Hair follicular keratinocyte (primary cell): ENCODE measurements at places on chromosomes 1 and 21. TPM values are rescaled to one million over a fixed set of nuclear protein-coding genes. Genes with fewer than 3 reads are reported as not detected.

ARHGAP30 gene
- total RNA-seq, result not detected in 2 replicates

MAB21L3 gene
- 0.84 TPM in 1 of 2 replicates, not detected in the other for total RNA-seq

PLA2G2D gene
- not detected in 2 replicates for total RNA-seq

UBL4B gene
- total RNA-seq, result not detected in 2 replicates

B4GALT2 gene
- 135 and 155 TPM in 2 replicates for total RNA-seq

KRTAP21-2 gene
- total RNA-seq, result not detected in 2 replicates

CELA2A gene
- not detected in 2 replicates for total RNA-seq

HOOK1 gene
- 5.0 and 5.2 TPM in 2 replicates for total RNA-seq

TMEM39B gene
- total RNA-seq, result 5.2 and 6.1 TPM in 2 replicates

STYXL2 gene
- not detected in 2 replicates for total RNA-seq

SELENBP1 gene
- total RNA-seq, result 1.6 and 2.2 TPM in 2 replicates

TOR1AIP1 gene
- total RNA-seq, result 33.2 and 43.0 TPM in 2 replicates

WNT9A gene
- under 0.01 and 0.08 TPM in 2 replicates for total RNA-seq

SMCP gene
- not detected in 2 replicates for total RNA-seq

CELA3B gene
- total RNA-seq, result not detected in 2 replicates

SPRR1A gene
- not detected in 2 replicates for total RNA-seq

PEX19 gene
- 25.9 and 30.8 TPM in 2 replicates for total RNA-seq

AKR1A1 gene
- 95.7 and 112 TPM in 2 replicates for total RNA-seq

TTC39A gene
- 0.78 and 3.2 TPM in 2 replicates for total RNA-seq

AQP10 gene
- 0.08 TPM in 1 of 2 replicates, not detected in the other for total RNA-seq

RAB25 gene
- total RNA-seq, result 66.7 and 81.8 TPM in 2 replicates

EXO1 gene
- 5.5 and 16.7 TPM in 2 replicates for total RNA-seq

IPO9 gene
- total RNA-seq, result 13.4 and 19.6 TPM in 2 replicates

CFHR2 gene
- not detected in 2 replicates for total RNA-seq

FCRL3 gene
- not detected in 2 replicates for total RNA-seq

IKBKE gene
- 11.7 and 12.8 TPM in 2 replicates for total RNA-seq

FOXE3 gene
- total RNA-seq, result not detected in 2 replicates

TEX38 gene
- total RNA-seq, result not detected in 2 replicates

ALX3 gene
- not detected in 2 replicates for total RNA-seq

KCNE2 gene
- not detected in 2 replicates for total RNA-seq

RHCE gene
- 0.31 and 0.95 TPM in 2 replicates for total RNA-seq

TMEM61 gene
- total RNA-seq, result 1.5 TPM in 1 of 2 replicates, not detected in the other

NMNAT2 gene
- 0.39 TPM in 1 of 2 replicates, not detected in the other for total RNA-seq
